ENCODE measurements at places on chromosomes 13 and 19.

- no peak for DNase-seq
These were observed 54.9 kb upstream of the ATP12A start for GRCh38 chr13:24625331-24625731.

DNA sequence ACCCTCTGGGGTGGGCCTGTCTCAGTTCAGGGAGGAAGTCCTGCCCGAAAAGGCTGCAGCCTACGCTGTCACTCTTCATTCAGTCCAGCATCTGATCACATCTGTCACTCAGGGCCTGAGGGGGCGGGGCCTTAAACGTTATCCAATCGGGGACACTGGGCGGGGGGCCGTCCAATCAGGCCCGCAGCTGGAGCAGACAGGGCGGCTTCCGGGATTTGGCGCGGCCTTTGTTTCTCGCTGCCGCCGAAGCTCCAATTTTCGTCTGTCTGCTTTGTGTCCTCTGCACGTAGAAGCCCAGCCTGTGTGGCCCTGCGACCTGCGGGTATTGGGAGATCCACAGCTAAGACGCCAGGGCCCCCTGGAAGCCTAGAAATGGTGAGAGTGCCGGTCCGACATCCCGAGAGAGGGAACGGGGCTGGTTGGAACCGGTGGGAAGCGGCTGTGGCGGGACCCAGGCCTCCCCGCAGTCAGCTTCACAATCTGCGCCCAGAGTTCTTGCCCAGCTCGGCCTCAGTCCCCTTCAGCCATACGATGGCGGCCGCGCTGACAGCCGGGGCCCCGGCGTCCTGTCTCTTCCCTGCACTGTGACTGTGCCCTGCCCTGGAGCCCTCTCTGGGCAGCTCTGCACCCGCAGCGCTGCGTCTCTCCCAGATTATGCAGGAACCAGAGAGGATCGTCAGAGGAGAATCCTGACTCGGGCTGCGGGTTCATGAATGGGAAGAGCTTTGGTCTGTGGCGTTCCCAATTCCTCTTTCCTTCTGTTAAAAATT is at the start of gene ZNF730:
Gene ZNF730 (plus strand): TSS at position 224 of the 770 bp plus-strand sequence. CDS start 149 bp downstream, at position 373.
- peak; percentile 71 for DNase-seq

GRCh38 chr13:113732961-113733950 is 25.8 kb upstream of the TMEM255B start:
- no peak for DNase-seq

DNA sequence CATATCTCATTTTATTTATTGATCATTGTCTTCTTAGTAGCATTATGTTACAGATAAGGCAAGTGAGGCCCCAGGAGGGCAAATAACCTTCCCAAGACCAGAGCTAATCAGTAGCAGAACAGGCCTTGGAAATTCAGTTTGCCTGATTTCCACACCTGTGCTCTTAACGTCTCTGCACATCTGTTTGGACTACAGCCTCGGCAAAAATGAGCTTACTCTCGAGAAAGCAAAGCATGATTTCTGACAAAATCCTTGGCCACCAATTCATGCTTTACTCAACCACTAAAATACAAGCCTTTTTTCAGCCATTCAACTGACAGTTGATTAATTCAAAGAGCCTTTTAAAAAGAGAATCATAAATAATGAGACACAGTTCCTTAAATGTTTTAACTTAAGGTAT is 309.3 kb upstream of the HTR2A start:
- no peak for DNase-seq

DNA sequence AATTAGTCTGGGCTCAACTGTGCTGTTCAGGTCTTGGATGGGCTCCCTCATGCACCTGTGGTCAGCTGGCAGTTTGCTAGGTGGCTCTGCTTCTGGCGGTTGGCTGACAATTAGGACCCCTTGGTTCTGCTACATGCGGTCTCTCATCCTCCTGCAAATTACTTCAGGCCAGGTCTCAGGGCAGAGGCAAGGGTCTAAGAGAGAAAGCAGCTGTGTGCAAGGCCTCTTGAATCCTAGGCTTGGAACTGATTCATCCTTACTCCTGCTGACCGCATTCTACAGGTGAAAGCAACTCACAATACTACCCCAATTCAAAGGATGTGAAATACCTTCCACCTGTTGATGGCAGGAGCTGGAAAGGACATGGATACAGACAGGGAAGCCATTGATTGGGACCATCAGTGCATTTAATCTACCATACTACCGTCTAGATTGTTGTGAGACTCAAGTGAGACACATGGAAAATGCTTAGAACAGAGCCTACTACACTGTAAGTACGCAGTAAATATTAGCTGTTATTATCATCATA is 19.1 kb downstream of the CBY2 start:
- DNase-seq = no peak

DNA sequence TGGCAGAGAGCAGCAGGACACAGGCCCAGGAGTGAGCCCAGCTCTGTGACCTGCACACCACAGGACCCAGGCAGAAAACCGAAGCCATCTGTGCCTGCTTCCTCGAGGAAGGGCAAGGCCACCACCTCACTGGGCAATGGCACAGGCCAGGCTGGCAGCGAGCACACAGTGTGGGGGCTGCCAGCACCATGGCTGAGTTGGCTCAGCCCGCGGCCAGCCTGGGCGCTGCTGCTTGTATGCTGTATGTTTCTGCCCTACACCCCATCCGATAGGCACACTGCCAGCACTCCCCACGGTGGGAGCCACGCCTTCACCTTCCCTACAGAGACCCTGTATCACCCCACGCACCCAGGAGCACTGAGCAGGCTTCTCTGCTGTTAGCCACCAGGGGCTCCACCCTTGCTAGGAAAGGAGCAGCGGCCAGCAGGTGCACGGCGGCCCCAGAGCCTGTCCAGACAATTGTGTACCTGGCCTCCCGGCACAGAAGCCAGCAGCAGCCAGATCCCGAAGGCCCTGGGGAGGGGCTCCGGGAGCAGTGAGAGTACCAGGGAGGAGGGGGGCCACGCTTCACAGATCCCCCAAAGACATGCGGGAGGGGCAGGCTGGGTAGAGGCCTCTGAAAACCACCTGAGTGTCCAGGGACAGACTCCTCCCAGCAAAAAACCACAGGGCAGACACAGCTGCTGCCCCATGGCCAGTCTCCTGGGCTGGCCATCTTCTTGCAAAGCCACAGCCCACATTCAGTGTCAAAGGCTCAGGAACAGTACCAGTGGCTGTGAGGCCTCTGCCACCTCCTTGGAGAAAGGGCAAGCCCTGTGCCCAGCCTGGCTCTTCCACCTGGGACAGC is 56.1 kb downstream of the MLLT1 start:
- DNase-seq = no peak

GRCh38 chr13:23348262-23349127 is 85.0 kb downstream of the SACS start:
- no peak for DNase-seq

DNA sequence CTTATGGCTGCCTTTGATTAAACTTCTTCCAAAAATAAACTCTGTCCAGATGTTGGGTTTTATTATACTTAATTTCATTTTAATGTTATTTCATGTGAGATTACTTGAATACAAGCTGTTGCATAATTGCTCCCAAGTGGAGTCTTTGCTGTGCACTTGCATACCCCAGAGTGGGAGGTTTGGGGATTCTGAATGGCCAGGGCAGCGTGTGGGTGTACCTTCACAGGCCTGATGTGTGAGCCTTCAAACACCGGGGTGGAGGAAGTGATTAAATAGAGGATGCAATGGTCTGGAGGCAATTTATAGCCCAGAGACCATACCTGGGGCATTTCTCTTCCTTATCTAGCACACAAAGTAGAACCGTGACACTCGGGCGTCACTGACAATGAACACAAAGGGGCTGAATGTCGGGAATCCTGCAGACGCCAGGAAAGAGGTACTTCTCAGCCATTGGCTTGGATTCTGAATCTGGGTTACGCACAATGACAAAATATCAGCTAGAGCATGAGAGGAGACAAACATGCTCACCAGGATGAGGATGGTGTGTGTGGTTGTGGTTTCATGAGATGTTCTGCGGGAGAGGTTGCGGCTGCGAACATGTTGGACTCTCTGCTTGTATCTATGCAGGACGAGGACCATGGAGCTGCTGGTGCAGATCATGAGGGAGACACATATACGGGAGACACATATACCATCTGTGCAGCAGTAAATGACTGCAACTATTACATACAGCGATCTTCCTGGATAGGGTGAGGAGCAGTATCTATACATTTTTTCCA is 7.1 kb upstream of the LILRA5 start:
- DNase-seq = no peak

DNA sequence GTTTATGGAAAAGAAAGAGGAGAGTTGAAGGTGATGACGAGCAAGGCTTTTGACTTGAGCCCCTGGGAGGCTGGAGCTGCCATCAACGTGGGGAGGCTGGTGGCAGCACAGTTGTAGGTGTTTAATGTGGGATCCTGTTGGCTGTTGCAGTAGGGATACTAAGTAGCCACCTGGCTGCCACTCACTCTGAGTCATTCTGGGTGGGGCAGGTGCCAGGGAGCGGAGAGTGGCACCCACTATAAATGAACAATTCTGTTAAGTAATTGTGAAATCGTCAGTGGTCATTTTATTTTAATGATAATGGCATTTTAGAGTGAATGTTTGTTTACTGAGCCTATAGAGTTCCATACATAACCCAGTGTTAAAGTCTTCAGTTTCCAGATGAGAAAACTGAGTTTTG is 9.8 kb downstream of the ZNF317 start:
- no peak for DNase-seq

GRCh38 chr19:16113727-16114126 is 2.0 kb downstream of the RAB8A start:
- DNase-seq = no peak

GRCh38 chr19:30649934-30650614 is 277.9 kb downstream of the ZNF536 start:
- peak; percentile 48 for DNase-seq

- DNase-seq = no peak
These were observed 645 bp downstream of the PALM start for GRCh38 chr19:709196-709964.
